ENCODE measurements at places on chromosomes 2 and 18.
A peak's percentile ranks its signal among the peaks of the same experiment; 100 is the strongest.

GRCh38 chr2:39494784-39495251, 57.7 kb upstream of the MAP4K3 start:
- DNase-seq, result no peak

GRCh38 chr2:867296-867695, 83.4 kb upstream of the SNTG2 start:
- no peak for DNase-seq

DNA sequence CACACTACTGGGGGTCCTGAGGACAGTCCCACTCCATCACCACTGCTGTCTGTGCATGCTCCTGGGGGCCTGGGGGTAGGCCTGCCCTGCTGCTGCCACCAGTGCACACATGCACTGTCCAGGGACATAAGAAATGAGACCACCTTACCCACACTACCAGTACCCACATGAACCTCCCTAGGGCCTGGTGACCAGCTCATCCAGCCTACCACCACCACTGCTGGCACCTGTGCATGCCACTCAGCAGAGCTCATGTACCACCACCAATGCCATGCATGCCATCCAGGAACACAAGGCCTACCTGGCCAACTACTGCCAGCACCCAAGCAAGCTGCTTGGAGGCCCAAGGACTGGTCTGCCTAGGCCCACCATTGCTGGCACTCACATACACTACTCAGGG, 112.8 kb downstream of the BARD1 start:
- DNase-seq, result no peak

GRCh38 chr18:48889981-48890762, 60.6 kb downstream of the SMAD7 start:
- peak; percentile 69 for DNase-seq

DNA sequence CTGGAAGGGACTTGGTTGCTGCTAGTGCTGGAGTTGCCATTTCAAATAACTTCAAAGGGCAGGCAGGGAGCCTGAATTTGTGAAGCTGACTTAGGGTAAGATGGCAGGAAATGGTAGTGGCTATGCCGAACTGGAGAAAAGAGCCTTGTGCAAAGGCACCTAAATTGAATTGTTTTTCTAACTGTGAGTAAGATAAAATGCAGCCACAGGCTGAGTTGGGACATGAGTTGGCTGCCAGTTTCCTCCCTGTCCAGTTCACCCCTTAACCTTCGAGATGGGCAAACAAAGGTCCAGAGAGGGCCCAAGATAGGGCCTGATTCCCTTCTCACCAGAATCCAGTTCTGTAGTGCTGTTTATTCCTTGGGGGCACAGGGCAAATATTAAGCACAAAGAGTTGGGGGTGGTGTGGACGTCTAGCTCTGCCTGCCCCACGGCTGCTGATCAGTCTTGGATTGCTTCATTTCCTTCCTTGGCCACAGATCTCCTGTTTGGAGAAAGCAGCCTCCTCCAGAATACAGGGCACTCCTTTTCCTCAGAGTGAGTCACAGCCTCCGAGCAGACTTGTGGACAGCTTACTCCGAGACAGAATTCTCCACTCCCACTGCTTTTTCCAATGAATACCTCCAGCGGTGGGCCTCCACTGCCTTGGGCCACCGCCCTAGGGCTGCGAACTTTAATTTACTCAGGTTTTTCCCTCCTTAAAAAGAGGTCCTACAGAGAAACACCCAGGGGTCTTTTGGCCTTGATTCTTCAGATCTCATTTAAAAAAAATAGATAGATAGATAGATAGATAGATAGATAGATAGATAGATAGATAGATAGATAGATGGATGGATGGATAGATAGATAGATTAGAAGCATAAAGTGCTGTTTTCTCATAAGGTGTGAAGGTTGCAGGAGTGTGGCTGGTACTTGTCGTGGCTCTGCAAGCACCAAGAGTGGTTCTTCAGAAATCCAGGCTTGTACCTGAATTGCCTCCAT, 18.4 kb upstream of the SLC20A1 start:
- DNase-seq, result no peak

DNA sequence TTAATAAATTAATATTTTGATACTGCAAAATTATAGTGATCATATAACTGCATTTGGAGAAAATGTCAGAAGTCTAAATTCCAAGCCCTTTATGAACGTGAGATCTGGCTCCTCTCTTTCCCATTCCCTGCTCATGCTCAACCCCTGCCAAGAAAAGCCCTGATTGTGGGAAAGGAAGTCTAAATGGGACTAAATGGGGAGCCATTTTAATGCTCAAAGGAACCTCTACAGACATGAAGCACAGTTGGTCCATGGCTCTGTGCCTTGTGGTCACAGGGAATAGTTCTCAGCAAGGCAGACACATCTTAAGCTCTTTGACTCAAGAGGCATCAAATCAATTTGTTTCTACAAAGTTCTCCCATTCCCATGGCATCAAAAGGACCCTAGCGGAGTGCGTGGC, 29.3 kb upstream of the INSIG2 start:
- DNase-seq, result no peak

GRCh38 chr2:240926516-240927389, 20.6 kb downstream of the CROCC2 start:
- no peak for DNase-seq

GRCh38 chr2:230246206-230246605, 20.7 kb downstream of the SP140 start:
- no peak for DNase-seq

GRCh38 chr18:36661999-36662398, 166.8 kb downstream of the TPGS2 start:
- no peak for DNase-seq

DNA sequence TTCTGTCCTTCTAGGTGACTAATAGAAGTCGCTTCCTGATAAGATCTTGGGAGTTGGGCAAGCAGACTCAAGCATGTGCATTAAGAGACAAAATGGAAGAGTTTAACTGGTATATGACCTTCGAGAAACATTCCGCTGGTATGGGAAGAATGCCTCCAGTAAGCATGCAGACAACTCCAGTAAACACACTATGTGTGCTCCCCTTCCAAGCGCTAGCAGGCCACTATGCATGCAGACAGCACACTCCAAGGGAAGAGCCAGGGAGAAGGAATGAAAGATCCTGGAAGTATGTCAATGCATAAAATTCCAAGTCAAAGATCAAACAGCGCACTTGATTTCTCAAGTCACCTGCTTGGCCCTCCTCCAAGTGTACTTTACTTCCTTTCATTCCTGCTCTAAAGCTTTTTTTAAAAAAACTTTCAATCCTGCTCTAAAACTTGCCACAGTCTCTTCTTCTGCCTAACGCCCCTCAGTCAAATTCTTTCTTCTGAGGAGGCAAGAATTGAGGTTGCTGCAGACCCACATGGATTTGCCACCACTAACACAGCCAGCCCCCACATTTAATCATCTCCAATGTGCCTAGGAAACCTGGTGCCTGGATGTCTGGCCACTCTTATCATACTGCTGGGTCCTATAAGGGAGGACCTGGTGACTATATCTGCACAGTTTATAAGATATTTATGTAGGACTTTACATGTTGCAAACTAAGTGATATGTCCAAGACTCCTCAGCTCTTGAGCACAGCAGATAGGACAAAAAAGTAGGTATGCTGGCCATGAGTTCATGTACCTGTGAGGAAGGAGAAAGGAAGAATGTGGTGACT, 239.8 kb downstream of the PDE11A start:
- no peak for DNase-seq

DNA sequence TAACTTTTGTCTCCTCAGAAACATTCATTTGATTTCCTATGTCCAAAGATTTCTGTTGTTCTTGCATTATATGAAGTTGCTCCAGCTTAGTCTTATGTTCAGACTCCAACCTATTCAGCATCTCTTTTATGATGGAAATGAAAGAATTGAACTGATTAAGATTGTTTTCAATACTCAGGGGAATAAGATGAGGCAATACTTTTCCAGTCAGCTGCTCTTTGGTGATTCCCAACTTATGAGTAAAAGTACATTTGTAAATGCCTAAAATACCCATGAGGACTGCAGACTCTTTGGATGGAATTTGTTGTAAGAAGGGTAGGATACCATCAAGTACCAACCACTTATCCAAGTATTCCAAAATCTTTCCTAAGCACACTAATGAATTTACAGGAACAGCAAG, 39.8 kb downstream of the TRAK2 start:
- DNase-seq, result no peak

- DNase-seq, result no peak
Measured at GRCh38 chr18:12862874-12863482, 21.1 kb downstream of the PTPN2 start.

DNA sequence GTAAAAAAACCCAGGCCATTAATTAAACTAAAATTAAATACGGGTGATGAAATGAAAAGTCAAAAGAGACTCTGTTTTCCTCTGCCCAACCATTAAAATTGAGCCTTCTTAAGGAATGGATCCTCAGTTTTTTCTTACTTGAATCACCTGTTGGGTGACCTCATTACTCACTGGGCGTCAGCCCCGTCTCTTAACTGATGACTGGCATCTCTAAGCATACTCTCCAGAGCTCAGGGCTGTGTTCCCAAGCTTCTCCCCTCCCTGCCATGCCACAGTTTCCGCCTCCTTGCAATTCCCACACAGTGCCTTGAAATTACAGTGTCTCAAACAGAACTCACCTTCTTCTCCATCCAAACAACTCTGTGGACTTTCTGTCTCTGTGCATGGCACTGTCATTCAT, 421.1 kb upstream of the CELF4 start:
- DNase-seq, result no peak

GRCh38 chr2:234964631-234965461, 13.0 kb downstream of the SH3BP4 start:
- DNase-seq, result no peak

GRCh38 chr18:23068011-23068410, 67.3 kb upstream of the CABLES1 start:
- DNase-seq, result no peak

GRCh38 chr2:214220251-214220650, 190.6 kb upstream of the VWC2L start:
- DNase-seq, result no peak

DNA sequence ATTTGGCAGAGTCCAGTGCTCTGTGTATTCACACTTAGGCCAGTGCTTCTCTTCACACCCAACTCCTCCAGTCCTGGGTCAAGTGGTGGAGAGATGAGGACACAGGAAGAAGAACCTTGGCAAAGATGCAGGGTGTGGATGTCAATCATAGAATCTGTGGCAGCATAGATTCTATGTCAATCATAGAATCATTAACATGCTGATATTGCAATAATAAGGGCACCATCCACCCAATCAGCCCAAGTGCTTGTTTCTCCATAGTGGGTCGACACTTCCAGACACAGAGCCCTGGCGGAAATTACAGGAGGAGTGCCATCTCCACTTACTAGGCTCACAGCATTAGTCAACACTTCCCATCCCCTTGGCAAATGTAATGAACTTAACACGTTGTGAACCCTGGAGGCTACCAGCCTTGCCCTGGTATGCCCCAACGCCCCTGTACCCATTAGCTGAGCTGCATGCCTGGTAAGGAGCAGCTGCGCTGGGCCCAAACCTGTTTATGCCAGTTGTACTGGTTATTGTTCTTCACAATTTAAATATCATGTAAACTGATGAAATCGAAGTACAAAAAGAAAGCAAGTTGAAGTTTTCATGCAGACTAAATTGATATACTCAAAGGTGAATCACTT, 161.5 kb upstream of the SMAD2 start:
- DNase-seq, result no peak

- DNase-seq, result no peak
Measured at GRCh38 chr2:51710222-51710621, 678.3 kb upstream of the NRXN1 start.

DNA sequence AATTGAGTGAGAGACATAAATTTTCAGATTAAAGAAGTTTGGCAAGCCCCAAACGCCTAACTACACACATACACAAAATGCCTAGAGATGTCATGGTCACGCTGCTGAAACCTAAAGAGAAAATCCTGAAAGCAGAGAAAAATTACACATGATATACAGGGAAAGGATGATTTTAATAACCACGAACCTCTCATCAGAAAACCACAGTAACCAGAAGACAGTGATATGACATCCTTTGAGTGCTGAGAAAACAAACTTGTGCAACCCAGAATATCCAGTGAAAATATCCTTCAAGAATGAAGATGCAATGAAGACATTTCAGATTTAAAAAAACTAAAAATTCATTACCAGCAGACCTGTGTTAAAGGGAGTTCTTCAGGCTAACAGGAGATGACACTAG, 122.4 kb upstream of the LMAN1 start:
- no peak for DNase-seq

GRCh38 chr2:42053791-42054701, 6.2 kb downstream of the PKDCC start:
- no peak for DNase-seq

- DNase-seq, result no peak
Measured at GRCh38 chr18:79746730-79747129, 51.0 kb upstream of the KCNG2 start.

GRCh38 chr18:48893608-48894600, 56.9 kb downstream of the SMAD7 start:
- no peak for DNase-seq

- DNase-seq, result no peak
Measured at GRCh38 chr2:203694191-203694590, 12.2 kb upstream of the CD28 start.

- peak; percentile 92 for DNase-seq
Measured at GRCh38 chr18:74597662-74598349, at the start of gene ZNF407. ZNF407 (plus strand) TSS chr18:74597870; CDS start chr18:74631020, 33,150 bp downstream.

DNA sequence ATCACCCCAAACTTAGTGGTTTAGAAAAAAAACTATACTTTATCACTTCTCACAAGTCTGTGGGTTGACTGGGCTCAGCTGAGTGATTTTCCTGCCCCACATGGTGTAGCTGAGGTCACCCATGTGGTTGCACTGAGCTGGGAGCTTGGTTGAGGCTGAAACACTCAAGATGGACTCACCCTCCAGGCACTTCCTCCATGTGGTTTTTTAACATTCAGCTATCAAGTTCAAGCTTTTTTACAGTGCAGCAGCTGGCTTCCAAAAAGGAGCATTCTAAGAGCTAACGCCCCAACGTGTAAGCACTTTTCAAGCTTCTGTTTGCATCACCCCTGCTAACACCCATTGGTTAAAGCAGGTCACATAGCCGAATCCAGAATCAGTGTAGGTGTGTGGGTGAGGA, 105.9 kb upstream of the CREB1 start:
- no peak for DNase-seq

DNA sequence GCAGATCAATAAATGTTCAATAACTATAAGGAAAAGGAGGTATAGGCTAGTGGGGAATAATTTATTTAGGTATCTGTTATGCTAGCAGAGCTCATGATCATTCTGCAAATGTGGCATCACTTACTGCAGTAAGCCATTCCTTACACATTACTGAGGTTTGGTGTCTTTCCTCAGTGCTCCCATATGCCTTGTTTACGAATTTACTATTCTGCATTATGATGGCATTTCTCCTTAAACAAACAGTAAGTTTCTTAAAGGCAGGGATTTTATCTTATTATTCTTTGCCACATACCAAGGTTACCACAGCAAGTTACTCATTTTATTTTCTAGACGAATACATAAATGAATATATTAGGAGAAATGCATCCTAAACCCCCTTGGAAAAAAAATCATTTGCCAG, 88.4 kb downstream of the DSEL start:
- no peak for DNase-seq

GRCh38 chr2:178912416-178913048, 105.3 kb upstream of the TTN start:
- DNase-seq, result no peak

GRCh38 chr2:70979180-70979488, 704 bp downstream of the ANKRD53 start:
- DNase-seq, result no peak

- DNase-seq, result no peak
Measured at GRCh38 chr2:241563981-241564595, 5.5 kb downstream of the BOK start.

All from caudate nucleus (tissue), 63 donors.